Cardiac septum (tissue), 1 donor: ENCODE measurements at places on chromosomes 7 and 10. TPM values are rescaled to one million over a fixed set of nuclear protein-coding genes. Genes with fewer than 3 reads are reported as not detected.
A peak's percentile ranks its signal among the peaks of the same experiment; 100 is the strongest.

Gene GLCCI1
- total RNA-seq, result 5.1 TPM

Gene ADAM12
- total RNA-seq, result 1.3 TPM

Gene NEBL
- total RNA-seq, result 597 TPM

Gene ARHGEF5
- 0.89 TPM for total RNA-seq

Gene DOCK4
- 18.5 TPM for total RNA-seq

Gene MYOF
- 82.5 TPM for total RNA-seq

DNA sequence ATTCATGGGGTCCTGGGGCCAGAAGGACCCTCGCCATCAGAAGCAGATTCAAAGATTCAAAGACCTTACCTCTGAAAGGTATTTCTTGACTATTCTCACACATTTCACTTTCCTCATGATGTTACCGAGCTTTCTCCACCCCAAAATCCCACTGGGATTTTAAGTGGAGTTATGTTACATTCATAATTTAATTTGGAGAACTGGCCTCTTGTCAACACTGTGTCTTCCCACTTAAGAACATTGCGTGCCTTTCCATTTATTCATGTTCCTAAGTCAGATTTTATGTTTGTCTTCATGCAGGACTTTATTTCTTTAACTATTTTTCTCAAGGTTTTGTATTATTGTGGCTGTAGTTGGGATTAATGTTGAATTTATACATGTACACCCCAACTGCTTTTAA, 123.5 kb upstream of the BMPER start:
- no peak for DNase-seq

DNA sequence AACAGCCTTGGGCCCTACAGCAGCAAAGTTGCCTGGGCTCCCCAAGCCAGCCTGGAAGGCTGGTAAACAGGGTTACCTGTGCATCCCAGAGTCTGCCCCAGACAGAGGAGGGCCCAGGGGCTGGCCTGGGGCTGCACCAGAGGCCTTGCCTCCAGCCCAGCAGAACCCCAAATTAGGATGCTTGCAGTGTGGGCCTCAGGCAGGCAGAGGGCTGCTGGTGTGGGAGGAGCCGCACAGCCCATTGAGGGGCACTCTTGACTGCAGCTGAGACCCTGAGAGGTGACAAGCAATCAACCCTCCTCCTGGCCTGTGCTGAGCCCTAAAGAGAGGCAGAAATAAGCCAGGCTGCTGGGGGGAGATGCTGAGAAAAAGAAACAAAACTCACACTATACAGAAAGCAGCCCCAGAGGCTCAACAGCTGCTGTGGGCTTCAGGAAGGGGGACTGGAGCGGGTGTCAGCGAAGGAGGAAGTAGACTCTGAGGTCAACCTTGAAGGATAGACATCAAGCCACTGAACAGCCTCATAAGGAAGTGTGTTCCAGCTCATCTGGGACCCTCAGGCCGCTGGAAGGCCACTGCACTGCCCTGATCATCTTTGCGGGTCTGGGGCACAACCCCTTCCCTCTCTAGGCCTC, 6.6 kb downstream of the AIFM2 start:
- DNase-seq, result no peak

DNA sequence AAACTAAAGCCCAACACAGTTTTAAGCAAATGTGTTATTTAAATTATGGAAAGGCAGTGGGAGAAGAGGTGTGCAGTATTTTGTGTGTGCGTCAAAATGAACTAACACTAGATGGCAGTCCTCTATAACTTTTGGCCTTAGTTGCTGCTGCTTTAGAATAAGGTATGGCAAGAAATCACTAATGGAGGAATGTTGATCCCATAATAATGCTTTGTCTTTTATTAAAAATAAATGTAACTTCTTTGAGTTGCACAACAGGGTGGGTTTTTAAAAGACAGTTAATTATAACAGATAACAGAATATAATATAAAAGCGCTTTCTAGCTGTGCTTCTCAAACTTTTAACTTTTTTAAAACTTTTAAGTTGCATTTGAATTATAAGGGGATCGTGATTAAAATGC, 56.4 kb downstream of the BBS9 start:
- no peak for DNase-seq

GRCh38 chr7:102047-102711, 90.2 kb upstream of the FAM20C start:
- no peak for DNase-seq

DNA sequence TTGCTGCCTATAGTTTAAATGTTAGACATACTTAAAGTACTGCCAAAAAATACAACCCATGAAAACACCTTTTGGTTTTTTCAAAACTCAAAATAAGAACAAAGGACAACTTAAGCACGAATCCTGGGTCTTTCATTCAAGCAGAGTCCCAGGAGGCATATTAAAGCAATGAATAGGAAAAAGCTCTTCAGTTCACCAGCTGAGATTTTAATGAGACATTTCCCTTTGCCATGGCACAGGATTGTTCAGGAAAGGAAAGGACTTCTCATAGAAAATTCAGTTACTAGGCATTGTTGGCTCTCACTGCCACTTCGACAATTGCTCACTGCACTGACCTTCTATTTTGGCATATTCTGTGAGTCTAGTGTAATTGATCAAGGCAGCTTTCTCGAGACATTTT, 133.5 kb upstream of the FEZF1 start:
- DNase-seq, result no peak

DNA sequence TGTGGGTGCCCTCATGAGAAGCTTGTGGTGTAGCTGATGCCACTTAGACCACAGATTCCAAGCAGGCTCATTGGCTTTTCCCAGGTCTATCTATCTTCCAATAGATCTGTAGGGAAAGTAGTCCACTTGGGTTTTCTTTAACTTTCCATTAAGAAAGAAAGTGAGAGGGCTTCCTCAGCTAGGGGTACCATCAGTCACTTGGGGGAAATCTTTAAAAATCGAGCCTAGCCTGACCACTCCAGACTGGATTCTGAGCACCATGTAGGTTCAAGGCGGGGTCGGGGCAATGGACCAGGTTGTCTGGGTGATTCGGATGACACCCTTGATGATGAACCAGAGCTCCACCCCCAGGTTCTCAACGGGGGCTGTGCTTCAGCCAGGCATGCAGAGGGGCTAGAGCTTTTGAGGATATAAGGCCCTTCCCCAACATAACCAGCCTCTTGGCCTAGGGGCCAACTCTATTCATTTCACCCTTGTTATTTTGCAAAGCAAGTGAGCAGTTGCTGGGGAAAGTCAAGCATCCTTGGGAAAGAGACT, 27.0 kb downstream of the ITPRIP start:
- peak; percentile 75 for DNase-seq

DNA sequence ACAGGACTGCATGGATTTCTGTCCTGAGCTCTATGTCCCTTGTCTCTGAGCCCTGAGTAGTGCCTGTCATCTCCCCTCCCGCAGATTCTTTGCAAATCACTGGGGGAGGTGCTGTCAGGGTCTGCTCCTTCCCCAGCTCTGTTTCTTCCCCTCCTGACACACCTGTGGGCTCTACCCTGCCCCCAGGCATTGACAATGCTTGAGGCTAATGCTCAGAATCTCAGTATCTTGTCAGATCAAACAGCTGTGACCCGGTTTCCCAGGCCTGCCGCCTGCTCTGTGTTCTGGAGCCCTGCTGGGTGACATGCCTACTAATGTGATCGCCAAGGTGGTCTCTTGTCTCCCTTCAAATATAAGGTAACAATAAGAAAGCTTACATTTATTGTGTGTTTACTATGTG, 209.0 kb downstream of the POU6F2 start:
- no peak for DNase-seq

DNA sequence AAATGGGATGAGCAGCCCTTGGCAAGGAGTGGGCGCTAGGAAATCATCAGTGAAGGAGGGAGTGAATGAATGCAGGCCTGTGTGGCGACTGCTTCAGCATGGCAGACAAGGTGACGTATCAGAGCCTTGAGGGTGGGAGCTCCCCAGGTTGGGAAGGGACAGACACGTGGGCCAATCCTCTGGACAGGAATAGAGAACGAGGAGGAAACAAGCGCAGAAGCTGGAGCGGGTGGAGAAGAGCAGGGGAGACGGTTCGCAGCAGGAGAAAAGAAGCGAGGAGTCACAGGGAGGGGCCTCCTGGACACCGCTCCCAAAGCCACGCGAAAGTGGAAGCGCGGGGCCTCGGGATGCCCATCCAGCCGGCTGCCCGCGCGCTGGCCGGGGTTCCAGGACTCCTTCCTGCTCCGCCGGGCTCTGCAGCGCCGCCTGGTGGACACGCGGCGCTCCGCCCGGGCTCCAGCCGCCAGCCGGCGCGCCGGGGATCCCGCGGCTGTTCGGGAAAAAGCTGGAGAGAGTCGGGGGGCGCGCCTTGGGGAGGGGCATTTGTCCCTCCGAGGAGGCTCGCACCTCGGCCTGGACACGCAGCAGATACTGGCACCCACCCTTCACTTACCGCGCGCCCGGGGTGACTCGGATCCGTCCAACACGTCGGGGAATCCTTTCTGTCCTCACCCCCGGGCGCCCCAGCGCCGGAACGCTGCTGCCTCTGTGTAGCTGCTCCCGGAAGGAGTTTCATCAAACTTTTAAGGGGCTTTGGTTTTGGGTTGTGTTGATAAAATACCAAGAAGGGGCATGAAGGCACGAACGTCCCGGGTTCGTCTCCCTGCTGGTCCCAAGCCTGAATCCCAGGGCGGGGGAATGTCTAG, 6.3 kb downstream of the ZNF503 start:
- no peak for DNase-seq

GRCh38 chr10:6394084-6394483, 186.0 kb downstream of the PRKCQ start:
- no peak for DNase-seq

DNA sequence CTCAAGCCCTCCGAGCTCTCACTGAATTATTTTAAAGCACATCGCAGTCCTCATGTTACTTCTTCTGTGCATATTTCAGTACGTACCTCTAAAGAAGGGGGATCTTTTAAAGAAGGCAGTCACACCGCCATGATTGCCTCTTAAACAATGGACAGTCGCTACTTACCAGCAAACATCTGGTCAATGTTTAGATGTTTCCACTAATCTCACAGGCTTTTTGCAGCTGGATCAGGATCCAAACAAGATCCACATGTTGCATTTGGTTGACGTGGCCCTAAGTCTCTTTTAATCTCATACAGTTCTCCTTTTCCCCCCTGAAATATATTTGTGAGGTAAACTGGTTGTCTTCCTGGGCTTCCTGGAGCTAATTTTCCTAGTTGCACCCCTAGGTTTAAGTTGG, 50.0 kb downstream of the PRF1 start:
- DNase-seq, result no peak

- DNase-seq, result no peak
Measured at GRCh38 chr10:71309919-71310318, 9.1 kb upstream of the SLC29A3 start.

GRCh38 chr7:128714701-128715495, 24.3 kb upstream of the CALU start:
- DNase-seq, result no peak

GRCh38 chr10:122152544-122152943, 118.6 kb upstream of the BTBD16 start:
- DNase-seq, result peak; percentile 90

DNA sequence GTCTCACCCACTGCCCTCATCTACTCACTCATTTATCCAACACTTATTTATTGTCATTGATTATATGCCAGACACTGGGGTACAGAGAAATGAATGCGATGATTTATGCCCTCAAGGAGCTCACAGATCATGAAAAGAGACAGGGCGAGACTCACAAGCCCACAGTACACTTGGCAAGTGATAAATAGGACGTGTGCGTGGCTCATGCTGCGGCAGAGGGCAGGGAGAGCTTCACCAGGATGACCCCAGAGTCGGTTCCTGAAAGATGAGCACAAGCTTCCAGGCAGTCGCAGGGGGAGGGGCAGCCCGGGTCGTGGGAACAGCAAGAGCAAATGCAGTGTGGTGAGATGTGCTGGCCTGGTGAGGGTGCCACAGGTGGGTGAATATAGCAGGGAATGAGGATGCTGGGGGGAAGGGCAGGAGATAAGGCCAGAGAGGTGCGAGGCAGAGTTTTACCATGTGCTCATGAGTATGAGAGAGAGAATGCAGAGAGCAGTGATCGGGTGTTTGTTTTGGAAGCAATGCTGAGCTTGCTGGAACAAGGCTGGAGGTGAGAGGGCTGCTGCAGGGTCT, 70.9 kb downstream of the ATXN7L1 start:
- no peak for DNase-seq
